ENCODE measurements at places on chromosomes 1 and 21.
A peak's percentile ranks its signal among the peaks of the same experiment; 100 is the strongest.

DNA sequence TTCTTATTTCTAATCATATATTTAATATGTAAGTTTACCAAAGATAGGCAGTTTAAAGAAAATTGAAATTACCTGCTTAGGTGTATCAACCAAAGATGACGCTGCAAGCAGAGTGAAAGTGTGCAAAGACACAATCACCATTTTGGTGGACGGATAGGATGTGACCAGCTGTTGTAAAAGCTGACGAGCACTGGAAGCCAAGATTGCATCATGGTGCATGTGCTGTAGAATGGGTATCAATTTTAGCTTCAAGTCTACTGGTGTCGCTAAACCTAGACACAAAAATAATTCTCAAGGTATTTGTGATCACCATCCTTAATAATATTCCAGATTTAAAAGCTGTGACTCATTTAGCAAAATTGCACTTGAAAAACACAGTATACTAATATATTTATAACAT lies 28.2 kb downstream of the INTS7 start:
- no peak for DNase-seq

- DNase-seq, result no peak
Measured at GRCh38 chr1:92956254-92957029, 4.8 kb downstream of the DIPK1A start.

DNA sequence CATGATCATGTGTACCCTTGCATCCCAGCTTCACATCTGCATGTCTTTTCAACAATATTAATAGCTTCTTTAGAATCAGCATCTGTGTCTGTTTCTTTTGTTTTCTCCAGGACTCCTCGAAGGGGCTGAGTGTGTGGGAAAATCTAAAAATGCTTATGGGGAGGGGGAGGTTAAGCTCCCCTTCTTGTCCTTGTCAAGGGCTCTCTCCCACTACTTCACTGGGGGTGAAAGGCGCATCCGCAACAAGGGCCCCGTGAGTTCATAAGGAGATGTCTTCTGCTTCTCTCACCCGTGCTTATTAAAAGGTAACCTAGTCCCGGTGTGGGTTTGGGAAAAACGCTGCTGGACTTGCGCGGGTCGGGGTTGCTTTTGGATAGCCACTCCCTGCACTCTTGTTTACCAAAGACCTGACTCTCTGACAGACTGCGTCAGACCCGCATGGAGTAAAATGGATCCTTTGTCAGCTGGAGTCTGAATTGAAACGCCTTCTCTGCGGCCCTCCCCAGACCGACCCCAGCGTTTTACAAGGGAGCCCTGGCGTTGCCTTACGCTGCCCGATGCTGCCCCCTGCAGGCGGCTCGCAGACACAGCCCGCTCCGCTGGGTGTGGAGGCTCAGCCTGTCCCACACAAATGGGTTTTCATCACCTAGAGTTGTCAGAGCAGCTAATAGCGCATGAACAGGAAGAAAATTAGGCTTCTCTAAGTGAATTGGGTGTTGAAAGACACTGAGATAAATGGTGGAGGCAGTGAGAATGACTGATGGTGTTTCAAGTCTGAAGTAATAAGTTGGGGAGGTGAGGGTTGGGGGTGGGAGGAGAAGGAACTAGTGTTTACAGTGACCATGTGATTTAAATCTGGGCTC lies 53.8 kb downstream of the IER5 start:
- peak; percentile 81 for DNase-seq

DNA sequence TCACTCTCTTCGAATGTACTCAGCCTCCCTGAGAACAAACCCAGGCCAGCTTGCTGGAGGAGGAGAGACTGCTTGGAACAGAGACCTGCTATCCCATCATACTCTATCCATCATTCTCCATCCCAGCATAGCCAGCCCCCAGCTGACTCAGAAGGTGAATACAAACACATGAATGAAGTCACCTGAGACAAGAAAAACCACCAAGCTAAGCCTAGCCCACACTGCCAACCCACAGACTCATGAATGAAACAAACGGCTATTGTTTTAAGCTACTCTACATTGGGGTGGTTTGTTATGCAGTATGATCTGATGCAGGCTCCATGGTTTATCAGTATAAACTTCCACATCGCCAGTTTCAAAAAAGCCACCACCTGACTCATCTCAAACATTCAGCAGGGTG lies 395.6 kb downstream of the SETD4 start:
- DNase-seq, result no peak

DNA sequence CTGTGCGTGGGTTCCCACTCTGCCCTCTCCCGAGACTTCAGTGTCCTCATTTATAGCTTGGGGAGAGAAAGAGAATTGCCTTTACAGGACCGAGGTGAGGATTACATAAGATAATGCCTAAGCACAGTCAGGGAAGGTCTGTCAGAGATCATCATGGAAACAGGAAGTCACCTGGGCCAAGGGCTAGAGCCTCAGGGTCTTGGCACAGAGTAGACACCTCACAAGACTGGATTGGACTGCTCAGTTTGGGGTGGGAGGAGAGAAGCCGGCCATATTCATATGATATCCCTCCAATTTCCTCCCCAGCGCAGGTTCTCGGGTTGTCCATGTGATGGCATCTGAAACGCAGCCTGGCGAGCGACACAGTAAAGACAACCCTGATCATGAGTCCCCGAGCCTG lies 3.8 kb downstream of the CNR2 start:
- peak; percentile 86 for DNase-seq

- DNase-seq, result no peak
Measured at GRCh38 chr1:247386687-247387086, 29.3 kb upstream of the NLRP3 start.

- DNase-seq, result no peak
Measured at GRCh38 chr1:201766131-201766866, 62.7 kb upstream of the IPO9 start.

DNA sequence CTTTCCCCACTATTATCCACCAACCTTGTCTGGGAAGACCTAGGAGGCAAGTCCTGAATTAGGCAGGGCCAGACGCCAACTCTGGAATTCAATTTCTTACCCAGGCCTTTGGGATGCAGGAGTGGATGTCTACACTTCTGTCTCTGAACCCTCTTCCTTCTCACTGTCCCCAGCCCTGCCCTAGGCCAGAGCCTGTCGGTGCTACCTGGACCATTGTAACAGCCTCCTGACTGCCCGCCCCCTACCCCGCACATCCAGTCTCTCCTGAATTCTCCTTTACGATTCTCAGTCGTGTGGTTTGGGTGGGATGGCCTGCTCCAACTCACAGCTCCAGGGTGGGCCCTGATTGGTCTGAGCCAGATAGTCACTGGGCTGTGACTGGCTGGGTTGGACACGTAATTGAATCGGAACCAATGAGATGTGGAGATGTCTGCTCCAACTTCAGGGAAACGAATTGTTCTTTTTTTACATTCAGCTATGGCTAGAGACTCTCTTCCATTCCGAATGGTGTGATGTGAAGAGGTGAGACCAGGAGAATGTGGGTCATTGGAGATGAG lies 304.6 kb downstream of the PTPRU start:
- no peak for DNase-seq

DNA sequence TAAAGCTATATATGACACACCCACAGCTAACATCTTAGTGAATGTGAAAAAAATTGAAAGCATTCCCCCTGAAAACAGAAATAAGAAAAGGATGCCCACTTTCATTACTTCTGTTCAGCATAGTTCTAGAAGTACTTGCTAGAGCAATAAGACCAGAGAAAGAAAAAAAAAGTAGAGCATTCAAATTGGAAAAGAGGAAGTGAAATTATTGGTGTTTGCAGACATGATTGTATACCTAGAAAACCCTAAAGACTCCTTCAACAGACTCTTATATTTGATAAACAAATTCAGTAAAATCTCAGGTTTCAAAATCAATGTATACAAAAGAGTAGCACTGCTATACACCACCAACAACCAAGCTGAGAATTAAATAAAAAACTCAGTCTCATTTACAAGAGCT lies 1461.0 kb downstream of the AMY1C start:
- no peak for DNase-seq

- no peak for DNase-seq
Measured at GRCh38 chr21:41011098-41011731, 156.7 kb upstream of the BACE2 start.

DNA sequence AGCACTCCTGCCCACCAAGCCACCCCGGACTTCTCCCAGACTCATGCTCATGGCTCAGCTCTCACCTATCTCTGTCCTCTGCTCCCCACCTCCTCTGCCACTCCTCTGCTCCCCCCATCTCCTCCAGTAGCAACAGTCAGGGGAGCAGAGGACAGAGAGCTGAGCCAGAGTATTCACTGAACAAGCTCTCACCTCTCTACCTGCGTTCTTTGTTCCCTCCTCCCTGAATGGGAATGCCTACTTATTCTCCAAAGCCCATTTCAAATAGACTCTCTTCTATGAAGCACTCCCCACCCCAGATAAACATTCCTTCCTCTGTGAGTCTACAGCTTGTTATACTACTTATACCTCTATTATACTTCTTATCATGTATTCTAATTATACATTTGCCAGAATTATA lies 6.4 kb upstream of the EFNA1 start:
- no peak for DNase-seq

GRCh38 chr1:206000641-206001339 lies 2.4 kb downstream of the RAB7B start:
- DNase-seq, result no peak

DNA sequence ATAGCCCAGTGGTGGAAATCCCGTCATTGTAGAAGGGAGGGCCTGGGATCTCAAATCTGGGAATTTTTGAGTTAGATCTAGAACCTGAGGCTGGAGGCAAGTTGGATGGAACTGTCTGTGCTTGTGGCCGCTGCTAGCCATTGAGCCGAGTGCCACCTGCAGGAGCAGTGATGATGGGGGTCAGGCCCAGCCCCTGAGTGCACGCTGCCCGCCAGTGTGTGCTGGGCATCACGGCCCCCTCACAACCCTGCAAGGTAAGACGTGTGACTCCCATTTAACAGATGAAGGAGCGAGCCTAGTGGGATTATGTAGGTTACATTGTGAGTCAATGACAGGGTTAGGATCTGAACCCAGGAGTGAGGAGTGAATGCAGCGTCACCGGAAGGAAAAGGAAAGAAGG lies 407.2 kb downstream of the CAMTA1 start:
- no peak for DNase-seq

GRCh38 chr1:158396646-158397045 lies 2.6 kb downstream of the OR10T2 start:
- no peak for DNase-seq

- DNase-seq, result no peak
Measured at GRCh38 chr1:216461466-216461865, 38.2 kb upstream of the USH2A start.

- no peak for DNase-seq
Measured at GRCh38 chr1:212621043-212621948, 12.7 kb downstream of the ATF3 start.
